ENCODE measurements at places on chromosomes 3 and 15.
A peak's percentile ranks its signal among the peaks of the same experiment; 100 is the strongest.

GRCh38 chr3:170154569-170155143, 26.9 kb downstream of the PHC3 start:
- DNase-seq = no peak

GRCh38 chr3:198043119-198043518, 83.1 kb downstream of the LMLN start:
- no peak for DNase-seq

GRCh38 chr3:17841190-17841828, 98.9 kb upstream of the TBC1D5 start:
- DNase-seq = peak; percentile 38

DNA sequence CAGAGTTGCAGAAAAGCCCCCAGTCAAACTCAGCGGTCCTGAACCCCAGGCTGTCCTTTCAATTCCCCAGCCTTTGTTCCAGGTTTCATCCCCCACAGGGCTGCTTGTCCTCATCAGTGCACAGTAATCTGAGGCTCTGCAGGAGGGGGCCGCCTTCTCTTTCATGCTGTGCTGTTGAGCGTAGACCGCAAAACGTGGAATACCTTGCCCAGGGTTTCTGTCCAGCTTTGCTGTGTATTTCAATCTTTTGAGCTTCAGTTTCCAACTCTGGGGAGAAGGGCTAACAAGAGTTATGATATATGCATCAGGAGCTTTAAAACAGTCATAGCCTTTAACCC, 64.8 kb downstream of the FAM43A start:
- no peak for DNase-seq

DNA sequence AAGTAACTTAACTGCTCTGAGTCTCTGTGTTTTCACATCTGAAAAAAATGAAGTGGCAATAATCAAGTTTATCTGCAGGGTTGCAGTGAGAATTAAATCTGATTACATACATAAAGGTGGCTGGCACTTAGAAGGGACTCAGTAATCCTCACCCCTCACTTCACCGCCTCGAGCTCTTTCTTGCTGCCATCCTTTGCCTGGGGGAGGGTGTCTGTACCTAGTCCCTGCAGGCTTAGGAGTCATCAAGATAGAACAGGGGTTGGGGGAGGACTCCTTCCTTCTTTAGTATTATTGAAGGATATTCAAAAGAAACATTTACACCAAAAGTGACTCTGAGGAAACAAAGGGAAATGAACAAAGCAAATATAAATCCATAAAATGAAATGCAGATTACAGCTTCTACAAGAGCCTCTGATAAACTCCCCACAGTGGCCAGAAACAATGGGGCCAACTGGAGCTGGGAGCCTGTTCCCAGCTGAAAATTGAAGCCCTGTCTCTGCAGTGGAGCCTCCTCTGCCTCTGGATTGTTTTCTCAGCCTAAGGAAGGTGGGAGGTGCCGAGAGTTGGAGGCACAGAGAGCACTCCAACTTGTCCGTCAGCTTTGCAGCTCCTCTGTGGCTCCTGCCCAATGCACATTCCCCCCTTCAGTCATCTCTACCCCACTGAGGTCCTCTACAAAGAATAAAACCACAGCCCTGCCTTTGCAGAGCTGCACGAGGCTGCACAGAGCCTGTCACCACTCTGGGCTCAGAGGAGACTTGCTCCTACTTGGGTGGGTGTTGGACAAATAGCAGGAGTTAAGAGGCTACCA, 41.8 kb downstream of the CRYGS start:
- no peak for DNase-seq

GRCh38 chr3:84961521-84962255, 2.9 kb downstream of the CADM2 start:
- no peak for DNase-seq

- no peak for DNase-seq
Observed at GRCh38 chr3:177050501-177051237, 146.6 kb downstream of the TBL1XR1 start.

- DNase-seq = no peak
Observed at GRCh38 chr3:194598771-194599557, 34.3 kb downstream of the TMEM44 start.

DNA sequence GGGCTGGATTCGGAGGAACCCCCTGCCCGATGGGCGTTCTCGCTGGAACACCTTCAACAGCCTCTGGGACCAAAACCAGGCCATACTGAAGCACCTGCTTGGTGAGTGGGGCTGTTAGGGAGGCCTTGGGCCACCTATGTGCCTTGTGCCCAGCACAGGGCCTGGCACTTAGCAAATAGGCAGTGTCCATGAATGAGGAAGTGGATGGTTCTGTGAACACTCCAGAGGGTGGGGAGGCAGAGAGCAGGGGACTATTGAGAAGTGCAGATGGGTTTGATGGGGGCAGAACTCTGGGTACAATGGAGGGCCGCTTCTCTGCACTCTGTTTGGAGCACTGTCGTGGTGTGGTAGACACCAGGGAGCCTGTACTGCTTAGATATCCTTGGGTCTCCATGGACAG, 1.5 kb downstream of the ECE2 start:
- no peak for DNase-seq

- no peak for DNase-seq
Observed at GRCh38 chr3:71095511-71096291, 487.8 kb downstream of the FOXP1 start.

DNA sequence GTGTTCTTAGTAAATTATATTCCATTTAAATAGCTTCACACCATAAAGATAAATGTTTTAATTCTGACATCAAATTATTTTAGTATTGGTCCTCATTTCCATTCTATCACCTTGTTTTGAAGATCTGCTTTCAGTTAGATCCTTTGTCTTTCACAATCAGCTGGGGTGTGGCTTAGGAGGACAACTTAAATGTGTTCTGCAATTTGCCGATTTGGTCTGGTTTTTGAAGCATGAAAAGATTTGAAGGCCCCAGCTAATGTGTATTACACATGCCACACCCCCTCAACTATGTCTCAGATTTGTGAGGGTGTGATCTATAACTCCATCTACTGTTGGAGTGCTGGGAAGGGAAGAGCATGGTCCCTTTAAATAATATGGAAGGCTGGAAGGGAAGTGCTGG, 516.1 kb upstream of the GOLIM4 start:
- no peak for DNase-seq

DNA sequence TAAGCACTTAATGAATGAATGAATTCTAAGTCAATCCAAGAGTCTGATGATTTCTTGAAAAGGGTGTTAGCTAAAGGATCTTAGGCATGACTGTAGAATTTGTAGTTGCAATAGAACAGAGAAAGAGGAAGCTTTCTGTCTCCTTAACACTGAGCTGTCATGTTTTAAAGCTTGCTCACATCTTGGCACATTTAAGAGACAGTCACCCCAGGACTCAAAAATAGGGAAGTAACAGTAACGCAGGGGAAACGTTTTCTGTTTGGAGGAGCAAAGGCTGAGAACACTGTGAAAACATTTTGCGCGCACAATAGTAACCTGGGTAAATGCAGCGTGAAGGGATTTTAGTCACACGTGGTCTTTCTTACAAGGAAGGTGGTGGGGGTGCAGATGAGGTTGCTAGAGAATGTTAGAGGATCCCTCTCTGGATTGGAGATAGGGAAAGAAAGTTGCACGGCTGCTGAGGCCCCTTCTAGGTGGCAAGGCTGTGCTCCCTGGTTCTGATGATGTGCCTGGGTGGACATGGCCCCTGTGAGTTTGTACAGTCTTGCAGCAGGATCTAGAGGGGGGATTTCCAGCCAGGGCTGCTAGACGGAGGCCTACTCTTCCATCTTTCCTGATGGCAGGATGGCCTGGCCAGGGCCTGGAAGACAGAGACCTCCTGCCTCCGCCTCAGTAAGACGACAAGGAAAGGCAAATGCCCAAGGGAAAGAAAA, 12.0 kb downstream of the STARD5 start:
- DNase-seq = no peak

- no peak for DNase-seq
Observed at GRCh38 chr15:72033711-72034110, 84.2 kb downstream of the MYO9A start.

DNA sequence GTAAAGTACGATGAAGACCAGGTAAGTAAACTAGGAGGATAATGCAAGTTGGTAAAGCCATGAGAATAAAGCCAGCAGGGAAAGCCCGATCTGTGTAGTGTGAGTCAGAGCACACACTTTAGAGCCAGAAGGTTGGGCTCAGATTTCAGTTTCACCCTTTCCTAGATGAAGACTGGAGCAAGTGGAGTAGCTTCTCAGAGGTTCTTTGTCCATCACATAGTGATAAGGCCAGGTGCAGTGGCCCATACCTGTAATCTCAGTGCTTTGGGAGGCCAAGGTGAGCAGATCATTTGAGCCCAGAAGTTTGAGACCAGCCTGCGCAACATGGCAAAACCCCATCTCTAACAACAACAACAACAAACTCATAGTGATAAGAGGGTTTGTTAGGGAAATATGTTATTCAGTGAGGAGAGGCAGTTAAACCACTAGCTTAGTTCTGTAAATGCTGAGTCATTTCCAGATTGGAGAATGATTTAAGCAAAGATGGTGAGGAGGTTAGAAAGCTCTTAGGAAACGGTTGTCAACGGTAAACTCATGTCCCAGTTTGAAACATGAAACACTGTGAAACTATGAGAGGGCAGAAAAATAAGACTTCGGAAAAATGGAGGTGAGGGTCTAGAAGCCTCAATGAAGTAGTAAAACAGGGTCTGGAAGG, 39.0 kb downstream of the IL12A start:
- no peak for DNase-seq

GRCh38 chr15:48089702-48090101, 31.1 kb upstream of the SLC24A5 start:
- DNase-seq = no peak

All from iPS DF 19.7 (cell line).